ENCODE measurements at places on chromosomes 6 and 20. TPM values are rescaled to one million over a fixed set of nuclear protein-coding genes. Genes with fewer than 3 reads are reported as not detected.

Gene MEP1A
- not detected for total RNA-seq

Gene CAGE1
- not detected for total RNA-seq

GRCh38 chr20:61841966-61842365 lies 223.7 kb downstream of the TAF4 start:
- H3K27me3 ChIP-seq: no peaks in the 10 kb centered on the region
- H3K4me1 ChIP-seq: no peaks in the 10 kb centered on the region
- peak; percentile 22 for DNase-seq

- no peaks in the 10 kb centered on the region for H3K27me3 ChIP-seq
- no peak overlapping the region for H3K27ac ChIP-seq
- no peaks in the 10 kb centered on the region for H3K36me3 ChIP-seq
- no peak overlapping the region for H3K4me3 ChIP-seq
- H3K4me1 ChIP-seq: no peaks in the 10 kb centered on the region
These were observed 37.6 kb upstream of the ZBP1 start for GRCh38 chr20:57657535-57658446.

DNA sequence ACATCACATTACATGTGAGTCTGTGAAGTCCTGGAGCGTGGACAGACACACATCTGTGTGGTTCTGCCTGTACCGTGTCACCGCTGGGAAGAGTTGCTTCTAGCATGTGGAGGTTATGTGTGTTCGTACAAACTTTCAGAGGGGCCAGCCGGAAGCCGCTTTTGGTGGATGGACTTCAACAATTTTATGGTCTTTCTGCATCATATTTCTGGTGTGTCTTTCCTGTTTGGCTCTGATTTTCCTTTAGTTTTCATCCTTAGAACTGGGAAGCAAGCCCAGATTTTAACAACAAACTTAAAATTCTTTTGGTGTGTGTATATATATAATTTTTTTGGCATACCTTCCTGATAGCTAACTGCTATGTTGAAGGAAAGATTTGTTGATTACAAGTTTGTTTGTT lies 71.2 kb downstream of the TIAM2 start:
- H3K36me3 ChIP-seq: no peaks in the 10 kb centered on the region
- H3K4me3 ChIP-seq: no peak overlapping the region
- H3K27me3 ChIP-seq: no peaks in the 10 kb centered on the region
- DNase-seq: no peak
- no peak overlapping the region for H3K27ac ChIP-seq
